AG04449 (cell line): ENCODE measurements at places on chromosomes 6 and 20.

DNA sequence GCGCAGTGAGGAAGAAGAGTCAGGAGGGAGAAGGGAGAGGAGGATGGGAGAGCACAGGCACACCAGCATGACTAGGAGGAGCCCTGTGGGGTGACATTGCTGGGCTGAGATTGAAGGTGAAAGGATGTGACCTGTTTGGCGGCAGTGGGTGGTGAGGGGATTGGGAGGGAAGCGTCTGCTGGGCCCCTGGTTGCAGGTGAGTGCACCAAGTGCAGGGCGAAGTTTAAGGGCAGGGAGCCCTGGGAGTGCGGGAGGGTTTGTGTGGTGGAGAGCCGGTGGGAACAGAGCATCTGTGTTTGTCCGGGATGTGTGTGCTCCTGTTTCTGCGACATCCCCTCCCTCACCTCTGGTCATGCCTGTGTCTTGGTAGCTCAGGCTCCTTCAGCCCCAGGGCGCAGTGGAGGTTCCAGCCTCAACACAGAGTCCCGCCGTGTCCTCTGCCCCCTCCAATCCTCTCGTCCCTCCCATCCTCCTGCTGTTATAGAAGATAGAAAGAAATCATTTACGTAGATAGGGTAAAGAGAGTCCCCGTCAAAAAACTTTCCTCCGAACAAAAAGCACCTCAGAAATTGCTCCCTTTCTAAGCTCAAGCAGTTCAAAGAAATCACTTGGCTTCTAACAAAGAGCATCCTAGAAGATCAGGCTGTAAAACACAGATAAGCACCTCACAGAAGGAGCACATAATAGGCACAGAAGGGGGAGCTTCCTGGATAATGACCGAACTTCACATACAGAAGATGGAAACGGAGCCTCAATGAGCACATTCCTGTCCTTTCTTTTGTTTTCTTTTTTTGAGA, 25.0 kb downstream of the ULBP1 start:
- no peak for DNase-seq

GRCh38 chr20:51876313-51876940, 74.1 kb upstream of the SALL4 start:
- DNase-seq = no peak

DNA sequence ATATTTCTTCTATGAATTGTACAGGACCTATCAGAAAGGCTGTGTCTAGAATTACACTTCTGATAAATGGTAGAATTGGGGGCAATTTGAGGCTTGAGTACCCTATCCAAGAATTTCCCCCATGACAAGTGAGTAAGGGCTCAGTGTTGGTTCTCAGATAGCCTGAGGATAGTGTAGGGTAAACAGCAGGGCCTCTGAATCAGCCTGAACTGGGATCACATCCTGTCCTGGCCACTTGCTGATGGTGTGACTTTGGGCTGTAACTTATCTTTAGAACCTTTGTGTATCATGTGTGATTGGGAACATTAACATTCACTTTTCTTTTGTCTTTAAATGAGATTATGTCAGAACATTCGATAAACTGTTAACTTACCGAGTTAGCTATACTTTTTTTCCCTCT, 151.0 kb downstream of the CLIC5 start:
- no peak for DNase-seq

GRCh38 chr20:1035466-1035865, 33.4 kb upstream of the RSPO4 start:
- no peak for DNase-seq

GRCh38 chr20:25039697-25040437, 18.1 kb downstream of the ACSS1 start:
- DNase-seq = no peak

DNA sequence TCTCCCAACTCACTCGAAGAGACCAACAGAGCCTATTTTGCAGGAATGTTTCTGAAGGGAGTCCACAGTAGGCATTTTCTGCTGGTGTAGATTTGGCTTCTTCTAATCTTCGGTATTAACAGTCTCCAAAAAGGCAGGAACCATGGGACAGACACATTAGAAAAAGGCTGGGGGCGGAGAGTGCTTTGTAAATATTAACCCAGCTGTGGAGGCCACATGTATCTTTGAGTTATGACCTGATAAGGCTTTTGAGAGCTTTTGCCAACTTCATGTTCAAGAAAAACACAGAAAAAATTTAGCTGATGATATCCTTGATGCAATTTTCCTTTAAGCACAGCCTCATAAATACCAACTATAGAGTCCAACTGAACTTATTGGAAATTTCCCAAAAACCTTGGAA, 119.4 kb upstream of the TSHZ2 start:
- no peak for DNase-seq

DNA sequence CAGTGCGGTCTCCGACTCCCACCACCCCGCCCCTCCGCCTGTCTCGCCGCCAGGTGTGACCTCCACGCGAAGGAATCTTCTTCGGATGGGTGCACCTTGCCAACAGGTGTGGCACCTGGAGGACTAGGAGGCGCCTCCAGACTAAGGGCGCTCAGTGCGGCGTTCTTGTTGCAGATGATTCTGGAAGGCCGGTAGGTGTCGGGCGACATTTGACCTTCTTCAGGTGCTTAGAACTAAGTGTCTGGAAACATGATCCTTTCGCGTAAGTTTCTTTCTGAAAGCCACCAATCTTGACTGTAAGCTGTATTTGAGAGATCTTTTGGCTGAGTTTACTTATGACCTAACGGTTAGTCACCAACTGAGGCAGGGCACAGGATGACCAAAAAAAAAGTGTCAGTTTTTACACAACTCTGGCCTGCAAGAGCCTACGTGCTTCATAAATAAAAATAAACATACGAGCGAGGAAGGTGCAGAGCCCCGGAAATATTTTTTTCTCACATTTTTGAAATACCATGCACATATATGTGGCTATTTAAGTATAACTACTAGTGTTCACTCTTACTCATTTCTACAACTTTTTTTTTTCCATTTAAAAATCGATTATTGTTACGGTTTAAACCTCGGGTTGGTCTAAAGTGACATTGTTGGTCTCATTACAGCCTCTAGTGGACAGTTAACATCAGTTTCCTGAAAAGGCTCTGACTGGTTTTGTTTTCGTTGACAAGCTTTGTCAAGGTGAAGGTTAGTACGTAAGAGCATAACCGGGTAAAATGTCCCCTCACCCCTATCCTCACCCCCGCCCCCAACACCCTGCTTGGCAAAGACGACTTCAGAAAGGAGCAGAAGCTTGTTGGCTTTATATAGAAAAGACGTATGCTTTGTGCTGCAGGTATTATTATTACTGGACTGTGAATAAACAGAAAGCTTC, 1.6 kb upstream of the ATXN1 start:
- DNase-seq = peak; percentile 89

DNA sequence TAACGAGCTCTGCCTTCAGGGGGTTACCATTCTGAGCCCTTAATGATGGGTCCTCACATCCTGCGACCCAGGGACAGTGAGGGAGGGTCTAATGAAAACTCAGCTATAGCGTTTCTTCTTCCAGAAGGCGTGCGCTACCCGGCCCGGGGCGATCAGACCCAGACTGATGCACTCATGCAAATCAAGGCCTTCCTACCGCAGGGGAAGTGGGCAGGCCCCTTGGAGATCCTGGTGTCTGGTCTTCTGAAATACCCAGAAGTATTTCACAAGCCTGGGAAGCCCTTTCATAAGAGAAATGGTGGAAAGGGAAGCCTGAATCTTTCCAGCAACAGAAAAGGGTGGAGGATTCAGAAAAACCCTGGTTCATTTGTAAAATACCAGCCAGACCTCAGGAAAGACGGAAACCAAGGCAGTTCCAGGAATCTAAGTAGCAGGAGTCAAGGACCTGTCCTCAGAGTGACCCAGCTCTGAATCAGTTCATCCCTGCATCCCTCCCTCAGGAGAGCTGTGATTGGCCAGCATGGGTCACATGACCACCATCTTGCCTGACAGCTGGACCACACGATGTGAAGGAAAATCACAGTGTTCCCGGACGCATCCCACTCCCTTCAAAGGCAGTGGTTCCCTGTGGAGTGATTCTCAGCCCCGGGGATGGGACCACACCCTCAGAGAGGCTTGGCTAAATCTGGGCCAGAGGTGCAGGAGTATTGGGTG, 12.7 kb downstream of the BFSP1 start:
- DNase-seq = no peak

DNA sequence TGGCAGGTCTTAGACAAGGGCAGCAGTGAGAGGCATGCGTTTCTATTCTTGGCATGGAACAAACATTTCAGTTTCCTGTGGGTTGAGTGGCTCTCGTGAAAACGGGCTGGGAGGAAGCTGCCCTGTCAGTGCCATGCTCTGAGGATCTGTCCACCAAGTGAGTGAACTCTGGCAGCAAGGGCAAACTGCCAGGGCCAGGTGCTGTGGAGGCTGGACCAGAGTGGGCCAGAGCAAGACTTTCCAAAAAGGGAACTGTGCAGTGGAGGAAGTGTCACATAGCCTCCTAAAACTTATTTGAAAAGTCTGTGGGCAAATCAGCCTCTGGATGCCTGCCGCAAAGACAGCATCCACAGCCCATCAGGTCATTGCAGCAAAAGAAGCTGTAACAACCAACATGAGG, 44.2 kb upstream of the TAB2 start:
- DNase-seq = no peak

- DNase-seq = no peak
These were observed 40.4 kb downstream of the MAPK14 start for GRCh38 chr6:36068012-36068392.

DNA sequence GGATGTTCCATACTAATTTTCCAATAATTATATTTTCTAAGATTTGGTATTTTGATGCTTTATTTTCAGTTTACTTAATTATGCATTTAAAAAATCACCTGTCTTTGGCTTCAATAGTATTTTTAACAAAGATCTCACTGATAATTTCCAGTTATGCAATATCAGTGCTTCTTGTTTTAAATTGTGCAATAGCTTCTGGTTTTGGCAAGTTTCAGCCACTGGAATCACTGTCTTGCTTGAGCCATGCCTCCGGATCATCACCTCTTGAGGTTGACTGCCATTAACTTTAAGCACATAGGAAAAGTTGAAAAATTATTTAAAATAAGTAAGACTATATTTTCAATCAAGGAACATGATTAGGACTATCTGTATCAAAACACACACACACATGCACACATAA, 1242.1 kb downstream of the HACE1 start:
- DNase-seq = no peak

GRCh38 chr6:44059359-44060346, 67.6 kb downstream of the MRPL14 start:
- no peak for DNase-seq

DNA sequence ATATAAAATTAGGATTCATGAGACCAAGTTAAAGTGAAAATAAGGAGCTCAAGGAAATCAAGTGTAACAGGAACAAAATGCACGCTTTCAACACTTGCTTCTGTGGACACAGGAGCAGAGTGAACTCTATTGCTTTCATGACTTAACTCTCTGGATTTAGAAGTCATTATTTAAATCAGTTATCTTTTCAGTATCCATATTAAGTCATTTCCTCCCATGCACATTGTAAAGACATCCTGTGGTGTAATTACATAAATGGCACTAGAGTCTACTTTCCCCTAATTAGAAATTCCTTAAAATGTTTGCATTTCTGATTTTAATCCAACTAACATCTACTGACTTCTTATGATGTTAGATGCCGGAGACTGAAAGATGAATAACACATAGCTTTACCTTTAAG, 88.0 kb downstream of the INSM1 start:
- no peak for DNase-seq

DNA sequence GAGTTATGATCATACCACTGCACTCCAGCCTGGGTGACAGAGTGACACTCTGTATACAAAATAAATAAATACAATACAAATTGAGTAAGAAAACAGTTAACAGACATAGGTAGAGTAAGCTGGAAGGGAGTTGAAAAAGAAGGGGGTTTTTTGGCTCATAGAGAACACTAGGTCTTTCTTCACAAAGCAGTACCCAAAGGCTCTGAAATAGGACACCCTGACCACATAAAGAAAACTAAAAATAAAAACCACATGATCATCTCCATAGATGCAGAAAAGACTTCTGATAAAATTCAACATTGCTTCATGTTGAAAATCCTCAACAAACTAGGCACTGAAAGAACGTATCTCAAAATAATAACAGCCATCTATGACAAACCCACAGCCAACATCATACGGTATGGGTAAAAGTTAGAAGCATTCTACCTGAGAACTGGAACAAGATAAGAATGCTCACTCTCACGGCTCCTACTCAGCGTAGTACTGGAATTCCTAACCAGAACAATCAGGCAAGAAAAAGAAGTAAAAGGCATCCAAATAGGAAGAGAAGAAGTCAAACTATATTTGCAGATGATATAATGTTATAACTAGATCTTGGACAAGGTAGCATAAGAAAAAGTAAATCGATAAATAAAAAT, 48.6 kb downstream of the TOMM6 start:
- DNase-seq = no peak

- no peak for DNase-seq
These were observed 39.5 kb downstream of the SLC22A1 start for GRCh38 chr6:160160929-160161646.

DNA sequence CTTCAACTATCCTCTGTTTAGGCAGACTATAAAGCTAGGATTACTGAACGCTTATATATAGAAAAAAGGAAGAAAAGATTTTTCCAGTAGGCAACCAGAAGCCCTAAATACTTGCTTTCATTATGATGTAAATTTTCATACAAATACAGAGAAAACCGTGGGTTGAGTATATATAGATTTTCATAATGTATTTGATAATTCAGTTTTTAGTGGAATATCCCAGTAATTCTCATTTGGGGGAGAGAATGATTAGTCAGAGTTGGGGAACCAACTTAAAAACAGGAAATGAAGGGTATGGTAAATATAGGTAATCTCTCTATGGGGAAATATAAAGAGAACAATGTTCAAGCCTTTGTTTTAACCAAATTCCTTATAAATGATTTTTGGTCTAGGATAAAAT, 154.0 kb upstream of the CITED2 start:
- no peak for DNase-seq

GRCh38 chr6:51648774-51649173, 438.6 kb downstream of the PKHD1 start:
- no peak for DNase-seq

- peak; percentile 41 for DNase-seq
These were observed 72.2 kb downstream of the SASH1 start for GRCh38 chr6:148414836-148415235.

GRCh38 chr20:53212018-53212417, 239.9 kb downstream of the TSHZ2 start:
- DNase-seq = no peak

DNA sequence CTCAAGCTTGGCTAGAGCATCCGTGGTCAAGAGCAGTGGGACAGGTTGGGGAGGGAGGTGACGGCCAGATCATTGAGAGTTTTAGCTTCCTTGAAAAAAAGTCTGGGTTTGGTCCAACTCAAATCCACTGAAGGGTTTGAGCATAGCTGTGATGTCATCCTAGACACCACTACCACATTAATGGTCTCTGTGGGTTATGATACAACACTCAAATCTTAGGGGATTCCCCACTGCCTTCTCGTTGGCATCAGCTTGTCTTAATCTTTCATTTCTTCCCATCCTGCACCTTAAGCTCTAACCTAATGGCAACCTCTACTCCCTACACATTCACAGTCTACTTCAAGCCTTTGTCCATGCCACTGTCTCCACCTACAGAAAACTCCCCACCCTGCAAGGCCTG, 77.3 kb downstream of the BMP6 start:
- no peak for DNase-seq

- DNase-seq = no peak
These were observed 35.7 kb downstream of the TTI1 start for GRCh38 chr20:37997516-37997915.
